ENCODE measurements at places on chromosomes 11 and 22.

DNA sequence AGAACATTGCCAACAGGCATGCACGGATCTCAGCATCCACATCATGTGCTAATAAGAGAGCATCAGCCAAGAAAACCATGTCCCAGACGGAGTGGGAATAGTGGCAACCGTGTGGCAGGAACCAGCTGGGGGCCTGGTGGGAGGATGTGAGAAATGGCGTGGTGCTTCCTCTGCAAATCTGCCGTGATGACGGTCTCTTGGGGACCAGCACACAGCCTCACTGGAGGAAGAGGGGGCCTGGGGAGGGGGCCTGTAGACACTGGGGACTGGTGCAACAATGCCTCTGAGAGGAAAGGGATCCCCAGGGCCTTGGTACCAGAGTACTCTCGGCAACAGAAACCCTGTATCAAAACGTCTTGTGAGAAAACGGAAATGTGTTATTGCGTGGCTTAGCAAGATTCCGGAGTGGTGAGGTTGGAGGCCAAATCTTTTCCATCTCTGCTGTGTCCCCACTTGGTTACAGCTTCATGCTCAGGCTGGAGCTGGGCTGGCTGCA is 154.3 kb upstream of the TBCEL start:
- no peaks in the 10 kb centered on the region for H3K36me3 ChIP-seq
- H3K27me3 ChIP-seq = peaks cover 18% of the 10 kb centered on the region
- no peak overlapping the region for H3K27ac ChIP-seq
- H3K4me1 ChIP-seq = no peaks in the 10 kb centered on the region
- DNase-seq = no peak
- no peak overlapping the region for H3K4me3 ChIP-seq

DNA sequence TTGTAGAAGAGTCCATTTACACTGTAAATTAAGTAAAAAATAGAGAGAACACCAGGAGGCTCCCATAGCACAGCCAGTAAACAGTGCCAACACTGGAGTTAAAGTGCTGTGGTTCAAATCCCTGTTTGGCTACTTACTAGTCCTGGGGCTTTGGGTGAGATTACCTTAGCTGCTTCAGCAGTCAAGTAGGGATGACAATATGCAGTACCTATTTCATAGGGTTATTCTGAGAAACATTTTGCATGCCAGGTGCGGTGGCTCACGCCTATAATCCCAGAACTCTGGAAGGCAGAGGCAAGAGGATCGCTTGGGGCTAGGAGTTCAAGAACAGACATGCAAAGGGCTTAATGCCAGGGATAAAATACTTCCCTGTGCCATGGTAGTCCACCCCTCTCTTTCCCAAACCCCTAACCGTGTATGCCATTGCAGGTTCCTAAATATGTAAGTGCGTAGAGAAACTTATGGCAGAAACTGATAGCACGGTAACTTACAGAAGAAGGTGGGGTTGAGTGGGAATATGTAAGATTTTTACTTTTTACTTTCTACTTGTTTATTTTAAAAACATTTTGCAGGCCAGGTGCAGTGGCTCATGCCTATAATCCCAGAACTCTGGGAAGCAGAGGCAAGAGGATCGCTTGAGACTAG is 86.4 kb upstream of the PICALM start:
- peaks cover 7% of the 10 kb centered on the region for H3K27me3 ChIP-seq
- no peaks in the 10 kb centered on the region for H3K36me3 ChIP-seq
- no peak for DNase-seq

DNA sequence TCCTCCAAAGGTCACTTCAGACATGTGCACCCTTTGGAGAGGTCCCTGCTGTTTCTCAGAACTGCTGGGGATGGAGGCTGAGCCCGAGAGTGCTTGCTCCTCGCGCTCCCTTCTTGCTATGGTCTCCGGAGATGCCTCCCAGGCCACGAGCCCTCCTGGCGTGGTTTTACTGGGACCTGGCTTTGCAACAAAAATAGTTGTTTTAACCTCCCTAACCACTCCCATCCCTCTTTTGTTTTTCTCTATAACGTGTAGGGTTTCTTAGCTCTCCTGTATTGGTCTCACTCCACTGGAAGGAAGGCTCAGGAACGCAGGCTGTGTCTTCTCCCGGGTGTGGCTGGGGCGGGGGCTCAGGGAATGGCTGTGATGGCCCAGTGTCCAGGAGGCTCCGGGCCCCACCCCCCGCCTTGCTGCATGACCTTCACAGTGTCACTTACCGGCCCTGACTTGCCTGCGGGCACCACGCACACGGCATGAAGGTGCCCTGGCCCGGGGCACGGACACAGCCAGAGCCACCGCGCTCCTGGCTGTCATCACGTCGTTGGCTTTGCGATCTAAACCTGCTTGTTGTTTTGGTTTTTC is 5.6 kb downstream of the PTDSS2 start:
- H3K27ac ChIP-seq = no peak overlapping the region
- DNase-seq = no peak
- no peaks in the 10 kb centered on the region for H3K27me3 ChIP-seq
- no peak overlapping the region for H3K4me3 ChIP-seq

- H3K27me3 ChIP-seq = no peaks in the 10 kb centered on the region
- DNase-seq = no peak
- no peak overlapping the region for H3K4me3 ChIP-seq
- peaks cover 92% of the 10 kb centered on the region for H3K36me3 ChIP-seq
- H3K27ac ChIP-seq = no peak overlapping the region
Measured at GRCh38 chr11:68565768-68566167, 105.2 kb downstream of the PPP6R3 start.

DNA sequence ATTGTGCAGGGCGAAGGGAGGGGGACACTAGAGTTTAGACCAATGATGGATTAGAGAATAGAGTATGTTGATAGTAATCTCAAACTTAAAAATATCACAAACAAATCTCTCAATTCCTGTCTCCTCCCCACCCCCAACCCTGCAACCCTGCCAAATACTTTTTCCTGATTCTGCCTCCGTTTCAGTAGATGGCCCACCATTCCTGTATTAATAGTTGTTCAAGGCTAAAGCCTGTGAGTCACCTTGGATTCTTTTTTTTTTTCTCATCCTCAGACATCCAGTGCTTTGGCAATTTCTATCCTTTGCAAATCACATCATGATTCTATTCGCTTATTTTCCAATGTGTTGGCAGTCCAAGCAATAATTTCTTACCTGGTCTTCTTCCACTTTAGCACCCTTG is 207.9 kb downstream of the DYNC2H1 start:
- no peak for DNase-seq
- no peaks in the 10 kb centered on the region for H3K4me1 ChIP-seq
- no peak overlapping the region for H3K27ac ChIP-seq
- no peak overlapping the region for H3K4me3 ChIP-seq
- no peaks in the 10 kb centered on the region for H3K36me3 ChIP-seq

- no peaks in the 10 kb centered on the region for H3K27me3 ChIP-seq
- H3K27ac ChIP-seq = no peak overlapping the region
- no peak for DNase-seq
- H3K4me1 ChIP-seq = no peaks in the 10 kb centered on the region
- no peak overlapping the region for H3K4me3 ChIP-seq
- H3K36me3 ChIP-seq = no peaks in the 10 kb centered on the region
Measured at GRCh38 chr11:112363527-112363926, 102.9 kb upstream of the PLET1 start.

- H3K36me3 ChIP-seq = peaks cover 7% of the 10 kb centered on the region
- peaks cover 45% of the 10 kb centered on the region for H3K4me1 ChIP-seq
- no peak for DNase-seq
- no peaks in the 10 kb centered on the region for H3K27me3 ChIP-seq
Measured at GRCh38 chr11:64863391-64864060, 14.9 kb downstream of the EHD1 start.

DNA sequence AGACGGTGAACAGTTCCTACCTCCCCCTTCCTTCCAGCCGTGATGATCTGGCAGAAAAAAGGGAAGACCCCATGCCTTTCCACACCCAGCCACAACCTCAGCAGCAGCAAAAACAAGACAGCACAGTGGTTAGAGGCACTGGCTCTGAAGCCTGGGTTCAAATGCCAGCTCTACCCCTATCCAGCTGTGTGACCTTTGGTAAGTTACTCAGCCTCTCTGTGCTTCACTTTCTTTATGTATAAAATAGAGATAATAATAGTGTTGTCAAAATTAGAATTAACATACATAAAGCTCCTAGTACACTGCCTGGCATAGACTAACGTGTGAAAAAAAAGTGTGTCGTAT is 4.2 kb downstream of the NRXN2 start:
- no peak for DNase-seq
- peaks cover 7% of the 10 kb centered on the region for H3K4me1 ChIP-seq
- H3K27ac ChIP-seq = no peak overlapping the region
- H3K4me3 ChIP-seq = no peak overlapping the region
- H3K36me3 ChIP-seq = no peaks in the 10 kb centered on the region

DNA sequence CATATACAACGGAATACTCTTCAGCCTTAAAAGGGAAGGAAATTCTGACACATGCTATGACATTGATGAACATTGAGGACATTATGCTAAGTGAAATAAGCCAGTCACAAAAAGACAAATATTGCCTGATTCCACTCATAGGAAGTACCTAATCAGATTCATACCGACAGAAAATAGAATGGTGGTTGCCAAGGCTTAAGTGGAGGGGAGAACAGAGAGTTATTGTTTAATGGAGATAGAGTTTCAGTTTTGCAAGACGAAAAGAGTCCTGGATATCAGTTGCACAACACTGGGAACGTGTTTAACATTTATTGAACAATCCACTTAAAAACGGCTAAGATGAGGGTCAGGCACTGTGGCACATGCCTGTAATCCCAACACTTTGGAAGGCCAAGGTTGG is 45.6 kb upstream of the HIPK3 start:
- H3K4me3 ChIP-seq = no peak overlapping the region
- no peak overlapping the region for H3K27ac ChIP-seq
- no peaks in the 10 kb centered on the region for H3K27me3 ChIP-seq

- no peak for DNase-seq
- no peak overlapping the region for H3K27ac ChIP-seq
- no peaks in the 10 kb centered on the region for H3K27me3 ChIP-seq
- peaks cover 23% of the 10 kb centered on the region for H3K4me1 ChIP-seq
- no peaks in the 10 kb centered on the region for H3K36me3 ChIP-seq
Measured at GRCh38 chr11:14361951-14362350, 3.0 kb upstream of the RRAS2 start.

- no peak overlapping the region for H3K27ac ChIP-seq
- H3K4me3 ChIP-seq = no peak overlapping the region
- no peaks in the 10 kb centered on the region for H3K36me3 ChIP-seq
- no peak for DNase-seq
- H3K4me1 ChIP-seq = peaks cover 63% of the 10 kb centered on the region
- H3K27me3 ChIP-seq = peaks cover 5% of the 10 kb centered on the region
Measured at GRCh38 chr11:111439901-111440300, 60.8 kb upstream of the POU2AF1 start.

DNA sequence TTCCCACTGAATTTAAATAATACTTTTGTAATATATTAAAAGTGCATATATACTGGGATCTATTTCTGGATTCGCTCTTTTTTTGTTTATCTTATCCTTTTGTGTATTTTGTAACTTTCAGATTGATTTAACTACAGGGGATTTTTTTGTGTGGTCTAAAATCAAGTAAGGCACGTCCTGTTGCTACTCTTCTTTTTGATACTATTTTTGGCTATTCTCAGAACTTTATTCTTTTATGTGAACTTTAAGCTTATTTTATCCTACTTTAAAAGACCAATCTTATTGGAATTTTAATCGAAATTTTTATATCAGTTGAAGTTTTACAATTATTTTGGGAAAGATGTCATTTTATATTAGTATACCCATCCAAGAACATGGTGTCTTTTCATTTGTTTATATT is 106.8 kb downstream of the UVRAG start:
- no peak overlapping the region for H3K4me3 ChIP-seq
- no peaks in the 10 kb centered on the region for H3K36me3 ChIP-seq
- H3K4me1 ChIP-seq = no peaks in the 10 kb centered on the region
- no peaks in the 10 kb centered on the region for H3K27me3 ChIP-seq
- H3K27ac ChIP-seq = no peak overlapping the region
- DNase-seq = no peak

DNA sequence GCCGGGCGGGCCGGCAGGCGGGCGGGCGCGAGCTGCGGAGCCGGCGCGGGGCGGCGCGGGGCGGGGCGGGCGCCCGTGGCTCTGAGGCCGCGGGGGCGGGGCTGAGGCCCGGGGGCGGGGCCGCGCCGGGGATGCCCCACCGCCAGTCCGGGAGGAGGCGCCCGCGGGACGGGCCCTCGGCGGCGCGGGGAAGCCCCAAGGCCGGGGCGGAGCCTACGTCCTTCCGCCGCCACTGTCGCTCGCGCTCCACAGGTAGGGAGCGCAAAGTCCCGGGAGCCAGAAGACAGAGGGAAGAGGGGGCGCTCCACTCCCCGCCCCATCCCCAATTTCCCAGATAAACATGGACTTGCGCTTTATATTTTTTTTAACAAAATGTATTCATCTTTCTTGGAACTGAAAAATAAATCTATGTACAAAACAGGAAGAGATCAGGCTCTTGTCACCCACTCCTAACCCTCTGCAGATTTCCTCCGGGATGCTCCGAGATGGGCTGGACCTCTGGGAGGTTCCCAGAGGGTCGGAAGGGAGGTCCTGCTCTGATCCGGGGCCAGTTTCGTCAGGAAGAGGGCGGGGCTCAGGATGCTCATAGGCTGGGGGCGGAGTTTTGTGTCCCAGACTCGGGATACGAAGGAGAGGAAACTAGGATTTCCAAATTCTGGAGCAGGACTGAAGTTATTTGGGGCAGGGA is at the start of gene MAP4K2:
Gene MAP4K2 (minus strand): TSS at position 57 of the 688 bp plus-strand sequence. CDS start 65 bp downstream, outside the sequence.
- no peaks in the 10 kb centered on the region for H3K27me3 ChIP-seq
- peak within 1 kb of the TSS; percentile 62 for H3K27ac ChIP-seq
- peaks cover 48% of the 10 kb centered on the region for H3K4me1 ChIP-seq
- DNase-seq = peak; percentile 85
- peaks cover 34% of the 10 kb centered on the region for H3K36me3 ChIP-seq

DNA sequence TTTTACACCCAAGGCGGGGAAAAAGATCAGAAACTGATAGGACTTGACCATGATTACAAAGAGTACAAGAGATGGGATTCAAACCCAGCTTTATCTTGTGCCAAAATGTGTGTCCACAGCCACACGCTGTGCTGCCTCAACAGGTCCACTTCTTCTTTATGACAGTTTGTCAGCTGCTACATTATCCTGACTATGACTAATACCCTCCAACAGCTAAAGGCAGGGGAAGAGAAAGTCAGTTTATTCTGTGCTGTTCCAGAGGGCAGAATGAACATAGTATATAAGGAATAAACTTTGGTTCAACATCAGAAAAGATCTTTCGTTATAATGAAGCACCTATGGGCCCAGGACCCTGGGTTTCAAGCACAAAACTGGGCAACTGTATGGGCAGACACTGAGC is 668.2 kb upstream of the TENM4 start:
- DNase-seq = no peak
- H3K4me1 ChIP-seq = no peaks in the 10 kb centered on the region
- no peaks in the 10 kb centered on the region for H3K27me3 ChIP-seq
- no peak overlapping the region for H3K27ac ChIP-seq

GRCh38 chr11:102330231-102330630 is 12.9 kb downstream of the BIRC3 start:
- no peaks in the 10 kb centered on the region for H3K4me1 ChIP-seq
- H3K27ac ChIP-seq = no peak overlapping the region
- DNase-seq = no peak
- no peaks in the 10 kb centered on the region for H3K27me3 ChIP-seq
- H3K36me3 ChIP-seq = peaks cover 5% of the 10 kb centered on the region
